Cortex of kidney (tissue), 1 donor: ENCODE measurements at places on chromosomes 5 and 9.

DNA sequence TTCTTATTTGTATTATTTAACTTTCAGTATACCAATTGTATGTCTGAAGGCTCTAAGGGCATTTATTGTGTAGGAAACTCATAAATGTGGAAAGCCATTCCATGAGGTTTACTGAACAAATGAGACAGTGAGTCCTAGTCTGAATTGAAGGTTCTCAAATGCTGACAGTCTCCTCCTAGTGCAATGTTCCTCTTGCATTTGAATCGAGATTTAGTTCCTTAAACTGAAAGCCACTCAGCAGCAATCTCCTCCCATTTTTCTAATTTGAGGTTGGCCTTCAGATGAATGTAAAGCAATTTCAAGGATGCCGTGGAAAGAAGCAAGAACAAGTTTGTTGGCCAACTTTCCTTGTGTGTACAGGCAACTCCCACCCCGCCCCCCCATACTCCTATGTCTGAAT lies 493.2 kb upstream of the KLF4 start:
- no peak for DNase-seq

DNA sequence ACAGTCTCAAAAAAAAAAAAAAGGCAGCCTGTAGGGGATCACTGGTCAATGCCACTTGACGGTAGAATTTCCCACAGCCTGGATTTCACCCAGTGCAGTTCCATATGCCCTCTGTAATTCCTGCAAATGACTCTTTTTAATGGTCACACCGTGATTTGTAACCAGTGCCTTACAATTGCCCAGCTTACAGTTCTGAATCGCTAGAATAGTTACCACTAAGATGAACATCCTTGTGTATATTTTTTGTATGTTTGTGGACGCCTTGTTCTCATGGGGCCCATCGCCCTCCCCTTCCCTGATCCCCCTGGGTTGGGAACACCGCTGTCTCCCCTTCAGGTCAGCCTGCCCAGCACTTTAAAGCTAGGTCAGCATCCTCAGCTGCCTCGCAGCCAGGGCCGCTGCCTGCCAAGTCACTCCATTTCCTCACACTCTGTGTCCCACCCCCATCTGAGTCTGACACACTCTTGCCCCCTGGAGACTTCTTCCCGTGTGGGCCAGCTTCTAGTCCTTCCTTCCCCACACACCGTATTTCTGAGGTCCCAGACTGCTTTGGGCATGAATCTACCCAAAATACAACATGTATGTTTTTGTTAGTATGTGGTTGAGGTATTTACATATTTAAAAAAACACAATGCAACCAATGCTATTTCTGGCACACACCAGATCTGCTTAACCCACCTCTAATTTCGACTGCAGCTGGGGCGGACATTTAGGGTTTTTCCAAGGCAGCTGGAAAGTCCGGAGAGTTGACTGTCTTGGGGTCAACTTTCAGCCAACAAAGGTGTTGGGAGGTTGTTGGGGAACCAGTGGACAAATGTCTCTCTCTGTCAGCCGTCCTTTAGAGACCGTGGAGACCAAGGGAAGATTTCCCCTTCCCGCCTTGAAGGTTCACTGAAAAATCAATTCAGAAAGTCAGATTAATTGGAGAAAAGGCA lies 120.5 kb upstream of the NEK6 start:
- no peak for DNase-seq

DNA sequence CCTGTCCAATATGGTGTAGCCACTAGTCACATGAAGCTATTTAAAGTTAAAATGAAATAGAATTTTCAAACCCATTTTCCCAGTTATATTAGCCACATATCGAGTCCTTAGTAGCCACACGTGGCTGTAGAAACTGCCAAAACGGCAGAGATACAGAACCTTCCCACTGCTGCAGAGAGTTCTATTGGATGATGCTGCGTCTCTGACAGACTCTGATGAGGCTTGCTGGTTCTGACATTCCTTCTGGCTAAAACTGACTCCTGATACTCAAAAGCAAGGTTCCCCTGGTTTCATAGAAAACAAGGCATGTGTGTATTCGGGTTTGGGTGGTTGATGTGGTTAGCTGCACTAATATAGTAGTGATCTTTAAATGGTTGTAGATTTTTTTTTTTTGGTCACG lies 91.5 kb downstream of the TLE4 start:
- no peak for DNase-seq

GRCh38 chr5:168282120-168282519 lies 9.3 kb upstream of the WWC1 start:
- DNase-seq: no peak

- DNase-seq: no peak
Measured at GRCh38 chr9:101354143-101354764, 30.6 kb downstream of the BAAT start.

DNA sequence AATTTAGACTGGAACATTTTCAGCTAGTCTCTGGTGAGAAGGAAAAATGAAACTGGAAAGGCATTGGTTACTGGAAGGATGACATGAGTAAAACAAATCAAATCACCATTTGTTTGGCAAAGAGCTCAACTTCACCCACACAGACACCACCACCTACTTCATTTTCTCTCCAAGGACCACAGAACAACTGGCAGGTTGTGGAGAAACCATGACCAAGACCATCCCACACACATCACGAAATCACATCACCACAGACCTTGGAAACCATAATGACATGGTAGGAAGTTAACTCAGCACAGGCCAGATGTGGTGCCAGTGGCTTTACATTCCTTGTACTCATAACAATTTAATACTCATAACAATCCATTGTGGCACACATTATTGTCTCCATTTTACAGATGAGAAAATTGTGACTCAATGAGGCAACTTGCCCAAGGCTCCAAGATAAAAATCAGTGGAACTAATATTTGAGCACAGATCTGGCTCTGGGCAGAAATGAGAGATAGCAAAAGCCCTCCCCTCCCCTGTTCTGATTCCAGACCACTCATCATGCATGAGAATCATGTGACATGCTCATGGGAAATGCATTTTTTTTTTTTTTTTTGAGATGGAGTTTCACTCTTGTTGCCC lies 7.5 kb downstream of the OR1K1 start:
- no peak for DNase-seq

GRCh38 chr5:144035046-144035740 lies 135.3 kb downstream of the YIPF5 start:
- no peak for DNase-seq

DNA sequence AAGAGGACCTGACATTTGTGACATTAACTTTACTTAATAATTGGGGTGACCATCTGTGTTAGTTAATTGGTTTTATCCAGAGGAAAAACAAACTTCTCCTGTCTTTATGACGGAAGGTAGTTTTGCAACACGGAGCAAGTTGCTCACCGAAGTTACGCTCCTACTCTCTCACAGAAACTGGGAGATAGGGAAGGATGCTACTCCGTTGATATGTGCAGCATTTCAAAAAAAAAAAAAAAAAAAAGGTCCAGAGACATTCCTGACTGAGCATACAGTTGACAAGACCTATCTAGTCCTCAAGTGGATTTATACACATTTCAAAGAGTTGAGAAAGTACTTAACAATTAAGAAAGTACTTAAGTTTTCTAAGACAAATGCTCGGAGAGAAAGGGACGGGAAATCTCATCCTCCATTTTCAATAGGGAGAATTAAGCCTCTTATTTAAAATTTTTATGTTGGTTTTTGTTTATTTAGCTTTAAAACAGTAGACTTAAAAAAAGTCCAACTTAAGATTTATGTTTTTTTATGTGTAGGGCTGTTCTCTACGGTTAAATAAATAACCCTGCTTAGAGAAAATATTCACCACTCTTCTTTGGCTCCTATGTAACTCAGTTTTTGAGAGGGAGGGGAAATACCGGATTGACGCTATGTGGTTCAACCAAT lies 455 bp upstream of the FER start:
- DNase-seq: no peak

DNA sequence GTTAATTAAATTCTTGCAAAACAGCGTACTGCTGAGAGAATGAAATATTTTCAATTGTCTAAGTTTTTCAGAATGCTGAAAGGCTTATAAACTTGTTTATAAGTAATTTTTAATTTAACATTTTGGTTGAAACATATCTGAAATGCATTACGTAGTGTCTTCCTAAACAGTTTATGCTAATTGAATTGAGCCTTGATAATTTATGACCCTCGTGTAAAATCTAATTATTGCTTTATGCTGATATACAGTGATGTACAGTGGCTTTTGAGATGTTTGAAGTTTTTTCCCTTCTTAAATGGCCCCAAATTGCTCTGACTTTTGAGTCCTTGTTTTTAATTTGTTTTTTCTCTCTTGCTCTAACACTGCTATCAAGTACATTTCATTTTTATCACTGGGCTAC lies 262.7 kb downstream of the FBXL7 start:
- no peak for DNase-seq

DNA sequence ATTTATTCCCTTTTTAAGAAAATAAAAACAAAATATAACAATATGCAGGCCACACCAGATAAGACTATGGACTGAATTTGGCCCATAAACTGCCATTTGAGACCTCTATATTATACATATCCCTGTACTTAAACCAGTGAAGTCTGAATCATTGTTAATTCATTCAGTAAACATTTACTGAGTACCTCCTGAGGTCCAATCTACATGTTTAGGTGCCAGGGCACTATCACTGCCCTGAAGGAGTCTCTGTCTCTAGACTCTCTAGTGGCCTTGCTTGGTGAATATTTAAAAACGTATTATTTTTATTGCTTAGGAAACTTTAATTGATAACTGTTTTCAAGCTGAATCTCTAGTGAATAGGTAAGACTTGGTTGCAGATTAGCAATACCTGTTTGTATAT lies 74.7 kb upstream of the ELL2 start:
- DNase-seq: no peak

- DNase-seq: no peak
Measured at GRCh38 chr9:110815361-110815760, 146.8 kb downstream of the MUSK start.

GRCh38 chr9:93267091-93267541 lies 83.2 kb downstream of the WNK2 start:
- DNase-seq: no peak

GRCh38 chr9:112013266-112013665 lies 116.7 kb downstream of the UGCG start:
- no peak for DNase-seq

DNA sequence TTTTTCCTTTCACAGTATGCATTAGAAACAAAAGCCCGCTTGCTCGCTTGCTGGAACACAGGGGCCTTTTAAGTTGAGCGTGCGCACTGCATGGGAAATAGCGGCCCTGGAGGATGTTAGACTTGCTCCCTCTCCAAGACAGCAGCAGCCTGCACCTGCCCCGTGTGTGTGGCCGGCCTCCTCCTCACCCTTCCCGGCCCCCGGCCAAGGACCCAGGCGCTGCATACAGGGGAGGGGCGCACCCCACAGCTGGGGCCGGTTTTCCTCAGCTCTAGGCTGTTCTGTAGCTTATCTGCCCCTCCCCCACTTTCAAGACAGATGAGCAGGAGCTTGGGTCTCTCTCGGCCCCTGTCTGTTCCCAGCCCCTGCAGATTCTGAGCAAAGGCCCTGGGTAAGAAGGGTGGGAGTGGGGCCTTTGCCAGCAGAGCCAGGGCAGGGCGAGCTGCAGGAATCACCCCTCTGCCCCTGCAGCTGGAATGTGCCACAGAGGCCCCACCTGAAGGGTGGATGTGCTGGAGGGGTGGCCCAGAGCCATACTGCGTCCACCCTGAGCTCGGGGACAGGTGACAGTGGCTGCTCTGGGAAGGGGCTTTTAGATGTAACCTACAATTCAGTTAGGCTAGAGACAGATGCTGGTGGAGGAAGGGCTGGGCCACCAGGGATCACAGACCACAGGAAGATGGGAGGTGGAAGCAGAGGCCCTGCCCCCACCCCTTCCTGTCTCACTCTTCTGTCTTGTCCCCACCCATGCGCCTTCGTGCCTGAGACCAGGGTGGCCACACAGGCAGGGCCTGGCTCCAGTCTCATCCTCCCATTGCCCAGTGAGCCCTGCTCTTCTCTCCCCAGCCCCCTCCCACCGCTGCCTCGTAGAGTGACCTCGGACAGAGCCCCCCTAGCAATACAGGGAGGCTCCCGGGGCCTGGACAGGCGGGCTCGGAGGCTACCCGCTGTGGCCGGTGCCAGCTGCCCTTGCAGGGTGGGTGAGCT lies 132.4 kb downstream of the DAB2IP start:
- DNase-seq: no peak

DNA sequence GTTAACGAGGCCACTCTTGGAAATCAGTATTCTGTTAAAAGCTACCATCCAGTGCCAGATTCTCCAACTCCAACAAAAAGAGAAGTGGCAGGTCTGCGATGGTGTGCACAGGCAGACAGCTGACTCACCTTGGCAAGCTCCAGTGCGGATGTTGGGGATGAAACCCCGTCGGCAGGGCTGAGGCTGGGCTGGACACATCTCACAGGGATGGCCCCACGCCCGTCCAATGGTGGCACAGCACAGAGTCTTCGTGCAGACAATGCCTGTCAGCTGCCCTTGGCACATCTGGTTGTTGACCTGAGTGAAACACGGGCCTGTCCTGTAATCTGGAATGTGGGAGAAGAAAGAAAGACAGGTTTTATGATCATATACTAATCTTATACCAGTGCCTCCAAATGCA lies 73.4 kb downstream of the FBN2 start:
- no peak for DNase-seq
